ENCODE measurements at places on chromosomes 6 and 20.
A peak's percentile ranks its signal among the peaks of the same experiment; 100 is the strongest.

GRCh38 chr6:155314773-155315515 is 660 bp upstream of the TFB1M start:
- DNase-seq: peak; percentile 82

- DNase-seq: no peak
These were observed 1.6 kb upstream of the SOBP start for GRCh38 chr6:107488174-107488874.

GRCh38 chr6:90790696-90791095 is 203.8 kb upstream of the MAP3K7 start:
- DNase-seq: peak; percentile 19

- no peak for DNase-seq
These were observed 73.6 kb upstream of the RIPOR2 start for GRCh38 chr6:25009393-25009710.

- DNase-seq: peak; percentile 25
These were observed 1.2 kb downstream of the GRM4 start for GRCh38 chr6:34144581-34145160.

DNA sequence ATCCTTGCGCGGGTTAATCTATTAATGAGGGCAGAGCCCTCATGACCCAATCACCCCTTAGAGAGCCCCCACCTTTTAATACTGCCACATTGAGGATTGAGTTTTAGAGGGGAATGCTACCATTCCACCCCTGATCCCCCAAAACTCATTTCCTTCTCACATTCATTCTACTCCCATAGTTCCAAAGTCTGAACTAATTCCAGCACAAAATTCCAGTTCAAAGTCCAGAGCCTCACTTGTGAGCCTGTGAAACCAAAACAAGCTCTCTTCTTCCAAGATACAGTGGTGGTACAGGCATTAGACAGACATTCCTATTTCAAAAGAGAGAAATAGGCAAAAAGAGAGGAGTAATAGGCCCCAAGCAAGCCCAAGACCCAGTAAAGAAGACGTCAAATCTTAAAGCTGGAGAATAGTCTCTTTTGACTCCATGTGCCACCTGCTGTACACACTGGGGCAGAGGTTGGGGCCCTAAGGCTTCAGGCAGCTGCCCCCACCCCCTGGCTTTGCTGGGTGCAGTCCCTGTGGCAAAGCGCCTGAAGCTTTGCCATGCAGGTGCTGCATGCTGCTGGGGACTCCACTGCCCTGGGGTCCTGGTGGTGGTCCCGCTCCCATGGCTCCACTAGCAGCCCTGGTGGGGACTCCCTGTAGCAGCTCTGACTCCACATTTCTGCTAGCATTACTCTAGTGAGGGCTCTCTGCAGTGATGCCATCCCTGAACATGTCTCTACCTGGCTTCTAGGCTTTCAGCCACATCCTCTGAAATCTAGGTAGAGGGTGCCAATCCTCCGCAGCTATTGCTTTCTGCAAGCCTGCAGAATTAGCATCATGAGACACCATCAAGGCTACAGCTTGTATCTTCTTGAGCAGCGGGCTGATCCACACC is 41.3 kb downstream of the RSPH3 start:
- no peak for DNase-seq

GRCh38 chr20:31840906-31841816 is 4.2 kb downstream of the FOXS1 start:
- no peak for DNase-seq

- DNase-seq: no peak
These were observed 2.3 kb downstream of the TGM3 start for GRCh38 chr20:2298116-2298515.

GRCh38 chr6:13916230-13916944 is 8.4 kb upstream of the RNF182 start:
- peak; percentile 18 for DNase-seq

DNA sequence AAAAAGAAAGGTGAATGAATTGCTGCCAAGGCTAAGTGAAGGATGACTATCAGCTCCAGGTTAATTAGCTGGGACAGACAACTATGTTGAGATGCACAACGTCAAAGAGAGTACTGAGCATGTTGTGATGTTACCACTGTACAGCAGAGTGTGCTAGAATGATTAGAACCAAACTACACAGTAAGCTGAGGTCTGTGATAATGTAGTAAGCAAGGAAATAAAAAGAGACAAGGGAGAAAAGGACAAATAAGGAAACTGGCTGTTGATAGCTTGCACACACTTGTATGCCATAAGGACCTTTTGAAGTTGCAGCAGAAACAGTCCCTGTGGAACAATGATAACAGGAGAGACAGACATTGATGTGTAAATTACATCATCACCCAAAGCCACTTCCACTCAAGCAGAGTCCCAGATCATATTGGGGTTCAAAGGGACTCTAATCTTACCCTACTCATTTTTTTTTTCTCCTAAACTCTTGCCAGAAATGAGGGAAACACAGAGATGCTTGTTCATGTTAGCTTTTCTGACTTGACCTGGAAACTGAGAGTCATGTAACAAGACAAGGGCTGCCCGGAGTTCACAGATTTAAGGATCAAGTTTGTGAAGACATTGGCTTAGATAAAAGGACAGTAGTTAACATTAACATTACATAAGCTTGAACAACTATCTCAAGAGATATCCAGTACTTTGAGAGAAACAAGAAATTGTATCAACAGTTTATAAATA is 189.9 kb downstream of the CENPW start:
- peak; percentile 2 for DNase-seq

DNA sequence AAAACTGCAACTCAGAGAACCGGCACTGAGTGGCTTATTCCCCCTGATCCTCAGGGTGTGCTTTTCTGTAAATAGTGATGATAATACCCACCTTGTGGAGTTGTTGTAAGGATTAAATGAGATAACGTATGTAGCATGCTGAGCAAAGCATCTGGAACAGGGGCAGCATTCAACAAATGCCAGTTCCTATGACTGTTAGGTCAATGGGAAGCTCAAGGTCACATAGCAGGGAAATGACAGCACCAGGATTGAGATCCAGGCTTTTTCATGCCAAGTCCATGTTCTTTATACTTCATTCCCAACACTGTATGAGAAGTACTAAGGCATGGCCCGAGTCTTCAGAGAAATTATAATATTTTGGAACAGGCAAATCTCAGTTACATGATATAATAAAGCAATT is 5.1 kb downstream of the RCAN2 start:
- no peak for DNase-seq

DNA sequence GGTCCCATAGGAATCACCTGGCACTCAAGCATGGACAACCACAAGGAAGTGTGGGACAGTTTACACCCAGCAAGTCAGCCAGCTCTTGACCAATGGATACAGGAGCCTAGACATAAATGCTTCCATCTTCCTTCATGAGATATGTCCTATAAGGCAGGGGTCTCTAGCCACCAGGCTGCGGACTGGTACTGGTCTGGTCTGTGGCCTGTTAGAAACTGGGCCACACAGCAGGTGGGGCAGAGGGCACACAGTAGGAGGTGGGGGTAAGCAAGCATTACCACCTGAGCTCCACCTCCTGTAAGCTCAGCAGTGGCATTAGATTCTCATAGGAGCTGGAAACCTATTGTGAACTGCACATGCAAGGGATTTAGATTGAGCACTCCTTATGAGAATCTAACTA is 437.1 kb downstream of the CD109 start:
- DNase-seq: no peak

DNA sequence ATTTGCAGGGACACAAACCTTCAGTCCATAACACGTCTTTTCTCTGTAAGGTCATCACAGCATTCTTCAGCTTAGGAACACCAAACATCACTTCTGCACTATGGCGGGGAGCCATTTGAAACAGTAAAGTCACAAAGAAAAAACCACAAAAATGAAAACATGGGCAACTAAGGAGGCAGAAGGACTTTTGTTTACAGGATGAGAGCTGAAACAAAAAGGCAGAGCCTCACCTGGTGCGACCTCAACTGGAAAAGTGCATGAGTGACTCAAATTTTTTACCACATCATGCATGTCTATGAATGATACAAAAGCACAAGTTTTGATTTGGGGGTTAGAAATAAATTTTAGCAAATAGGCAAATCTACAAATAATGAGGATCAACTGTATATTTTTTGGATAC is 68.2 kb upstream of the TNFAIP3 start:
- DNase-seq: no peak

DNA sequence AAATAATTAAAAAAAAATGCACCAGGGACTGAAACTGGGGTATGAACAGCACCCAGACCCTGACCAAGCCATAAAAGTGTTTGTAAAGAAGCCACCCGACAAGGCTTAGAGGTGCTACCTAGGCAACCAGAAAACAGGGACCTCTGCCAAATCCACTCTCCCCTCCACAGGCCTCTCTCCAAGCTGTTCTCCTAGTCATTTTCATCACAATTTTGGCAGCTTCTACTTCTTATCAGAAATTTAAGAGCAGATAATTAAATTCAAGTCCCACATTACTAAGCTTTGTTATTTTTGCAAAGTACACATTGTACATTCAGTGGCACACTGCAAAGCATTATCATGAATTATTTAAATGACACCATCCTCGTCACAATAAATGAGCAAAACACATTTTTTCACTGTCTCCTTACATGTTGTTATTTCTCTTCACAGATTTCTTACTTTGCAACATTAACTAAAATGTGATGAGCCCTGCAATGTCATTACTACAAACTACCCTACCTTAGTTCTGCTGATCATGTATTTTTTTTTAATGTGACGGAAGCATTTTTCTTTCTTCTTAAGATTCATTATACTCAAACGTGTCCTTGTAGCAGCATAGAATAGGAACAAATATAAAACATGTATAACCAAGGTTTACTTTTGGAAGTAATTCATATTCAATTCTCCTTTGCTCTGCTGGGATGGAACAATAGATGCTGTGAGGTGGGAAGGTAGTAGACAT is 38.1 kb downstream of the ECT2L start:
- DNase-seq: no peak
